Calu3 (cell line): ENCODE measurements at places on chromosomes 2 and 18. TPM values are rescaled to one million over a fixed set of nuclear protein-coding genes. Genes with fewer than 3 reads are reported as not detected.

GRCh38 chr2:168916331-168916675 lies 15.2 kb downstream of the G6PC2 start:
- DNase-seq, result no peak

DNA sequence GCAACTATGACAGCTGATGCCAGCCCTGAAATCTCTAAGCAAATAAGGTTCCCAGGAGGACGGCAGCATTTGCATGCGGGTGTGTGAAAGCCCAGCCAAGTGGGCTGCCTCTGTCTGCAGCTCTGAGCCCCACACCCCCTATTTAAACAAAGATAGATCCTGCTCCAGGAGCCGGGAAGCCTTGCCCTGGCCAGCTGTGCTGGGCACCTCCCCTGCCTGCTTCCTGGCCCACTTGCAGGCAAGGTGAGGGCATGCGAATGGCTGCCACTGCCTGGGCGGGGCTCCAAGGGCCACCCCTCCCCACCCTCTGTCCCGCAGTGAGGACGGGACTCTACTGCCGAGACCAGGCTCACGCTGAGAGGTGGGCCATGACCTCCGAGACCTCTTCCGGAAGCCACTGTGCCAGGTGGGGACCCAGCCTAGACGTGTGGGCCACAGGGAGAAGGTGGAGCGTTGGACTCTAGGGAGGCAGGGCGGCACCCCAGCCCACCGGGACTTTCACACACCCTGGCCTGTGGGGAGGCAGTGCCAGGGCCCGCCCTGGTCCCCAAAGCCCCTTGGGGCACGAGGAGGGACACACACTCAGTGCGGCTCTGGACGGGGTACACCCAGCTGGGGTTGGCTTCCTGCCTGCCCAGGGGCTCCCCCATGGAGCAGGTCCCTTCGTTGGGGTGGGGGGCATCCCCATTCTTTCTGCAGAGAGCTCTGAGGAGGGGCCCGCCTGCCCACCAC lies at the start of gene ANO7:
ANO7 (plus strand) TSS at position 317 of the 732 bp plus-strand sequence. CDS start 1,387 bp downstream, outside the sequence.
- DNase-seq, result peak; percentile 29

DNA sequence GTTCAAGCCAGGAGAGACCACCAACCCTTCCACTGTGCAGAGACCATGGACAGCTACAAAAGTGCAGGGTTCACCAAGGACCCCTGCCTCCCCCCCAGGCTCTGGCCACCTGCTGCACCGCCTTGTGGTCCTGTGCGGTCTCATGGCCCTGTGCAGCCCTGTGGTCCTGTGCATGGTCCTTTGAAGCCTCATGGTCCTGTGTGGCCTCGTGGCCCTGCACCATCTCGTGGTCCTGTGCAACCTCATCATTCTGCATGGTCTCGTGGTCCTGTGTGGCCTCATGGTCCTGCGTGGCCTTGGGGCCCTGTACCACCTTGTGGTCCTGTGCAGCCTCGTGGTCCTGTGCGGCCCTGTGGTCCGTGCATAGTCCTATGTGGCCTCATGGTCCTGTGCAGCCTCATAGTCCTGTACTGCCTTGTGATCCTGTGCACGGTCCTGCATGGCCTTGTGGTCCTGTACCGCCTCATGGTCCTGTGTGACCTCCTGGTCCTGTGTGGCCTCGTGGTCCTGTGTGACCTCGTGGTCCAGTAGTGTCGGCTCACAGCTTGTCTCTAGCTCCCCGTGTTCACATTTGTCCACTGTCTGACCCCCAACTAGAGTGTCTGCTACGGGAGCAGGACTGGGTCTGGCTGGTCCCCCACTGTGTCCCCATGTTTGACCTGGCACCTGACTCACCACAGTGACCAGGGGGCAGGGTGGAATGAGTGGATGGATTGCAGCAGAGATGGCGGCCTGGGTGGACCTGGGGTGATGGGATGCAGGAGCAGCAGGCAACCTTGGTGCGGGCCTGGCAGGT lies 20.0 kb upstream of the OTOS start:
- no peak for DNase-seq

DNA sequence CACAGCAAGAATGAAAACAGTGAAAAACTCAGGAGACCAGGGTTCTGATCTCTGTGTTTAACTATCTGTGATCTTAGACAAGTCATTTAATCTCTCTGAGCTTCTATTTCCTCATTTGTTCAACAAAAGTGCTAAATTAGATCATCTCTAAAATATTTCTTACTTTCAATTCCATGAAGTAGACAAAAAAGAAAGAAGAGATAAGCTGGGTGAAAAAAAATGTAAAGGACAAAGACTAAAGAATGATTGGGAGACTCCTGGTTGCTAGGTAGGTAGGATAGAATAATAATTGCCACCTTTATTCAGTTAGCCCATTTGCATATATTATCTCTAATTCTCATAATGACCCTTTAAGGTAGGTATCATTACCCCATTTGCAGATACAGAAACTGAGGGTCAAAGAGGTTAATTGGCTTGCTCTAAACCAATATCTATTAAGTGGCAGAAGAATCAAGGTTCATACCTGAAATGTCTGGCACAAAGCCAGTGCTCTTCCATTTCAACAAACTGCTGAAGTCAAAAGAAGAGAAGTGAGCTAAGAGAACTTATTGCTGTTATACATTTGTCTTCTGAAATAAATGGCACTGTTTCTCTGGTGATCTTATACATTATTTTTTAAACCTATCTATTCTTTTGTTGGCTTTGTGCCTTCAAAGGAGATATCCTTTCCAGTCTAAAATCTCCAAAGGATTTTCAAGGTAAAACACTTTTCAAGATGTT lies 141.7 kb downstream of the OTX1 start:
- no peak for DNase-seq

Gene FIGN
- total RNA-seq, result 8.4 and 9.1 TPM in 2 replicates
